Stimulated activated CD4-positive, alpha-beta T cell treated with anti-CD3 and anti-CD28 coated beads, Interleukin-1b, Interleukin-23, amount 100 ng/mL, for 1 hour (primary cell): ENCODE measurements at places on chromosomes 11 and 22.
A peak's percentile ranks its signal among the peaks of the same experiment; 100 is the strongest.

GRCh38 chr22:48594016-48594756 lies 1233.5 kb downstream of the BRD1 start:
- no peak for DNase-seq

- no peak for DNase-seq
Observed at GRCh38 chr11:94731880-94732601, 36.1 kb upstream of the AMOTL1 start.

DNA sequence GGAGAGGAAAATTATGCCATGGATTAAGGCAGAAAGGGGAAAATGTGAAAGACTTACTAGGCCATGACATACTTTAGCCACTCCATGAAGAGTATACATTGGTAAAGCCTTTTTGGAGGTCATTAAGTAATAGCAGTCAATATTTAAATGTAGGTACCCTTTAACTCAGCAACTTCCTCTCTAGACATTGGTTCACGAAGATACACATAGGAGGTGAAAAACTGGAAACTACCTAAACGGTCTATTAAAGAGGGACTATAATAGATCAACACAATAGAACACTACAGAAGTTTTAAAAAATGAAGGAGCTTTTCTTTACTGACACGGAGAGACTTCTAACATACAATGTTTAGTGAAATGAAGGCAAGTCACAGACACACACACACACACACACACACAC lies 68.2 kb upstream of the BMAL1 start:
- DNase-seq = no peak

- DNase-seq = no peak
Observed at GRCh38 chr11:45483416-45483815, 182.0 kb downstream of the CHST1 start.

DNA sequence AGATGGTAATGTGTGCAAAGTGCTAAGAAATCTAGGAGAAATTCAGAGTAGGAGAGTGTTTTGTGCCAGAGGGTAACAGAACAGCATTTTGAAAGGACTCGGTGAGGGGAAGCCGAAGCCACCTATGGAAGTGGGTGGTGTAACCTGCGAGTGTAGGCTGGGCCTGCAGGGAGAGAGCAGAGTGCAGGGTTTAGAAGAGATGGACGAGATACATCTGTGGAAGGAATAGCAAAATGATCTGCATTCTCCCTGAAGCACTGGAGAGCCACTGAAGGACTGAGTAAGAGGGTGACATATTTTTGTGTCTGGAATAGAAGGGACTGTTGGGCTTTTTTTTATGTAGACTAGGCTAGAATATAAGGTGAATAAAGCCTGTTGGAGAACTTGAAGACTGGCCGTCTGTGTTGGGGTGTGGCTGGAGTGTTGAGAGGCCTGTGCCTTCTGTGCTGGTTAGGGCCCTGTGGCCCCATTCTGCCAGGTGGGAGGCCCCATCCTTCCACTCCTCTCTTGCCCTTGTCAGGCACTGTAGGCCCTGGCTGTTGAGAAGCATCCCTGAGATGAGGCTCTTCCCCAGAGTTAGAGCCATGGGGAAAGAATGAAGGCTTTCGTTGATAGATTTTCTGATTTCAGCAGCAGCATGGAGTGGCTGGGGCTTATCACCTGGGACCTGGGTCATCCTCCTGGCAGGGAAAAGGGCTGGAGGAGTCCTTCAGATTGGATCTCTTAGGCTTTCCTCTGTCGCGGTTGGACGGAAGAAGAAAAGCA lies 102.2 kb downstream of the ZBTB16 start:
- no peak for DNase-seq

GRCh38 chr11:8947230-8947943 lies 4.6 kb upstream of the ASCL3 start:
- DNase-seq = no peak

DNA sequence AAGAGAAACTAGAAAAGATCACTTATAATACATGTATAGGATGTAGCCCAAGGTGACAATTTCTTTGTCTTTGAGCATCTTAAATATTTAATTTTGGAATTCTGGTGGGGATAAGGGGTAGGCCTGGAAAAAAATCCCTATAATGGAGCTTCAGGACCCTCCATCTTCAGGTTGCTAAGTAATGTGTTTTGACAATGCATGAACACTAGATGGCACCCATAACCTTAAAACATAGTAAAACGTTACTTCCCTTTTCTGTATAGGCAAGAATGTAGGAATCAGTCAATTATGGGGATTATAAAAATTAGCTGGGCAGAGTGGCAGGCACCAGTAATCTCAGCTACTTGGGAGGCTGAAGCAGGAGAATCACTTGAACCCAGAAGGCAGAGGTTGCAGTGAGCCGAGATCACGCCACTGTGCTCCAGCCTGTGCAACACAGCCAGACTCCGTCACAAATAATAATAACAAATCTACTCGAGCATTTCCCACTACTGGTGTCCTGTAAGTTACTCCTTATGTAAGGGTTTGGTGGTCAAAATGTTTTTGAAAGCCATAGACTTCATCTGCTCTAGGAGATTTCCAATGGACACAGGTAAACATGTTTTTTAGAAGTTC lies 541.9 kb upstream of the CCDC90B start:
- no peak for DNase-seq

DNA sequence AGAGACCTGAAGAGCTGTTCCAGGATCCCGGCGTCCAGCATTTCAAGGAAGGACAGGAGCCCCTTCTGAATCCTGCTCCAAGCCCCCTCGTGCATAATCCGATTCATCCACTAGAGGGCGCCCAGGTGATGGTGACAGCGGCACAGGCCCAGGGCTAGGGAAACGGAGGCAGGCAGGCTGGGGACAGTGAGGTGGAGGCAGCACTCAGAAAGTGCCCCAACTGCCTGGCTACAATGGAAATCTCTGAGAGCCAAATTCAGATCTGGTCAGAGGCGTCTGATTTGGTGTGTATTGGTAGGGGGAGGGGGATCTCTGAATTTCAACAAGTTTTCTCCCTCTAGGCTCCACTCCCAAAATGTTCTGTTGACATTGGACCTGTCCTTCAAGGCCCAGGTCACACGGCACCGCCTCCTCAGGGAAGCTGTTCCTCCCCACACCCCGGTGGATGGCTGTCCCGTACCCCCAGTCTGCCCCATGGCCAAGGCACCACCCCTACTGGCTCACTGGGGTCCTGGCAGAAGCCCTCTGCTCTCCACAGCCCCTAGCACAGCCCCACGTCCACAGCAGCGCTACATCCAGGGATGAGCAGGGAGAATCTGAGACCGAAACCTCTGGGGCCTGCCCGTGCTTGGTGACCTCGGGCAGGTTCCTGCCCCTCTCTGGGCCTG lies 142.9 kb downstream of the CRYBB2 start:
- peak; percentile 32 for DNase-seq
